Uterus (tissue), 4 donors: ENCODE measurements at places on chromosomes 5 and 9. TPM values are rescaled to one million over a fixed set of nuclear protein-coding genes. Genes with fewer than 3 reads are reported as not detected.

Gene AGXT2
- total RNA-seq = not detected

- no peak for DNase-seq
These were observed 139.3 kb downstream of the EMB start for GRCh38 chr5:50301756-50302155.

DNA sequence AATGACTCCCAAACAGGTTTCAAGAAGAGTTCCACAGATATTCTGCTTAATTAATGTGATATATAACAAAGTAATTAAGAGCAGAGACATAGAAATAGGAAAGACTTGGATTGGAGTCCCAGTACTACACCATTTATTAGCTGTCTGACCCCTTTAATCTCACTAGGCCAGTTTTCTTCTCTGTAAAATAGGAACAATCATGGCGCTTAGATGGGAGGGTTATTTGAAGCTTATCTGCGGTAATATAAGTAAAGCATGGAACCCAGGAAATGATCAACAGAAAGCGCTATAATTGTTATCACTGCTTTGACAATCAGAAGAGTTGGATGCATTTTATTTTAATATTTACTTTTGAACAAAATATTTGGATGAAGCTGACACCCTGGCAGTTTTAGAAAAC is 71.3 kb upstream of the IFNE start:
- no peak for DNase-seq

GRCh38 chr5:142749321-142749720 is 20.9 kb upstream of the ARHGAP26 start:
- DNase-seq = no peak

DNA sequence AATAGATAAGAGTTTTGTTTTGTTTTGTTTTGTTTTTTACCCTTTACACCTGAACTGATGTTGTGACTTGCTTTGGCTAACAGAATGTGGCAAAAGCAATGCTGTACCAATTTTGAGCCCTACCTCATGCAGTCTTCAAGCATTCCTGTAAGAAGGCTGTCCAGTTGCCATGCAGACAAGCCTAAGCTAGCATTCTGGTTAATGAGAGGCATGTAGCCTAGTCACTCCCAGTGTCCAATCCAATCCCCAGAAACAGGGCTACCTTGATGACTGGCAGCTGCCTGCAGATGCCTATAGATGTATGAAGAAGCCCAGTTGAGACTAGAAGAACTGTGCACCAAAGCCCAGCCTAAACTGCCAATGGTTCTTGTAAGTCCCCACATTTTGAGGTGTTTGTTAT is 9.4 kb upstream of the EFNA5 start:
- DNase-seq = no peak

DNA sequence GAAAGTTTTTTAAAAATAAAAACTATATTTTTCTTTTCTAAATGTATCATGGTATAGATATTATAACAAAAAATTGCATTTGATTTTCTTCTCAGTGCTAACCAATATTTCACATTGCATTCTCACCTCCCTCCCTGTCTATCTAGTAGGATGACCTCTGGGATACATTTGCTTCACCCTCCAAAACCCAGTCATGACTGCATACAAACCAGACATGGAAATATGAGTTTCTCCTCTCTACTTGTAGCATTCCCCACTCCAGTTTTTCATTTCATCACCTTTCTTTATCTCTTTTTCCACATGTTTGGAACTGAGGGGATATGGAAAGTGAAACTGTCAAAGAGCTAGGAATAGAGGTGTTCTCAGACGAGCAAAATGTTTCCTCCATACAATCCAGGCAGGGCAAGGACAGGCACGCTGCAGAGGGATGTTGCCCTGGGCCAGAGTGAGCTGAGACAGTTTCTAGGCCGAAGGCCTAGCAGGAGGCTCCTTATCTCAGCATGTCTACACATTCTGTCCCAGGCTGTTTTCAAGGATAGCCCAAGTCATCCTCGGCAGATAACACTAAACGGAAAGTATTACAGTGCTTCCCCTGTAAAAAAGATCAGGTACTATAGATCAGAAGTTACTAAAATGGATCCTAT is 46.7 kb downstream of the MEF2C start:
- DNase-seq = peak; percentile 55

GRCh38 chr5:16879650-16880049 is 56.4 kb downstream of the MYO10 start:
- DNase-seq = no peak

DNA sequence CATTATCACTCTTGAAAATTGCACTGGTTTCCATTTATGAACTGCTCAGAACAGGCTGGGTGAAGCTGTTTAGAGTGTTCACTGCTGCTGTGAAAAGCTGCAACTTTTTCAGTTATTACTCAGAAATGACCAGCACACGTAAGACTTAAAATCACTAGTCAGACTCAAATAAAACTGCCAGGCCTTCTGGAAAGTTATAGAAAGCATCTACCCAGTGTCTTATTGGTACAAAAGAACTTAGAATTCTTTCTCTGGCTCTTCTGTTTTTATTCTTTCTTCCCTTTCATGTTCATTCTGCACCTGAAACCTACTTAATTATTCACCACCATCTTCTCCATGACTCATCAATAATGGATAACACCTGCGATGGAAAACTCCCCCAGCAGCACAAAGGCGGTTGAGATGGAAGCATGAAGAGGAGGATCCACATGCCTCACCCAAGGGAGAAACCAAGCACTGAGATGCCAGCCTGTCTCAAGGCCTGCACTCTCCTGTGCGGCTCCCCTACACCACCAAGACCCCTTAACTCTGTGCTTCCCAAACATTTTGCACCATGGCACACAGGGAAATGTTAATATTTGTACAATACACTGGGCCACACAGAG is 171.9 kb downstream of the ENTREP1 start:
- no peak for DNase-seq

- no peak for DNase-seq
These were observed 268.1 kb downstream of the NSG2 start for GRCh38 chr5:174313615-174314014.
